NCI-H187 treated with DMSO at 0.1 percent for 48 hours (cell line): ENCODE measurements at places on chromosomes 3 and 15.

DNA sequence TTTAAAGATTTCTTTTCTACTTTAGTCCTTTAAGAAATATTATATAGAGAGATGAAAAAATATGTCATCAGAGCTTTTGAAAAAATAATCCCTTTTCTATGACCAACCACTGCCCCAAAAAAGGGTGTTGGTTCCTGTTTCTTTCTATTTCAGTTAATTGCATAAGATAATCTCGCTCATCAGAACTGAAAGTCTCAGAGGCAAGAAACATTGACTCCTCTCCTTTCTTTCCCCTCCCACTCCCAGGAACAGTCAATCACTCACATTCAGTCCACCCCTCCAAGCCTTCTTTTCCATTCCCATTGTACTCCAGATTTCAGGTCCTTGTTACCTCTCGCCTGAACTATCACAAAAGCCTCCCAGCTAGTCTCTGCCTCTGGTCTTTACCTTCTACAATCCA lies 153.7 kb upstream of the ABI3BP start:
- no peak for DNase-seq

GRCh38 chr15:88089024-88089620 lies 167.4 kb downstream of the NTRK3 start:
- no peak for DNase-seq

DNA sequence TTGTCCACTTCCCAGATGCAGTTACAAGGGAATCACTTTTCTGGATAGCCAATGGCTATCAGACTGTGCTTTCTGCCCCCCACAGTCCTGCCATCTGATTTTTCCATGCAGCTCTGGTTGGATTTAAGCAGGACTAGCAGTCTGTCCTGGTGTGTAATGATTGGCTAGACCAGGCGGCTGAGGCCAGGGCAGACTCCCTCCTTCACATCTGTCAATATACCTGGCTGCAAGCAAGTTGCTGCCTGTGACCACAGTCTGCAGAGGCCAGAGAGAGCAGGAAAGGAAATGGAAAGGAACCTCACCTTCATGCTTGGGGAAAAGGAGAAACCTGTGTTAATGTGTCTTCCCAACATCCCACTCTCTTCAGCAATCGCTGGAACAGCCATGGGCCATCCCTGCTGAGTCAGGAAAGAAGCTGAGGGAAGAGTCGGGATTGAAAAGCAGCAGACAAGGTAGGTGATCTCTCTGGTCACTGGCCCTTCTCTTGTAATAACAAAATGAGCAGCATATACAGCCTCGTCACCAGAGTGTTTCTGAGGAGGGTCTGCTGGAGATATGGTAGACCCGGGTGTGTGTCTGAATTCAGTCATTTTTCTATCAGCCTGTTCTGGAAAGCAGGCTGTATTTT lies 126.7 kb upstream of the PHLDB2 start:
- DNase-seq = no peak

DNA sequence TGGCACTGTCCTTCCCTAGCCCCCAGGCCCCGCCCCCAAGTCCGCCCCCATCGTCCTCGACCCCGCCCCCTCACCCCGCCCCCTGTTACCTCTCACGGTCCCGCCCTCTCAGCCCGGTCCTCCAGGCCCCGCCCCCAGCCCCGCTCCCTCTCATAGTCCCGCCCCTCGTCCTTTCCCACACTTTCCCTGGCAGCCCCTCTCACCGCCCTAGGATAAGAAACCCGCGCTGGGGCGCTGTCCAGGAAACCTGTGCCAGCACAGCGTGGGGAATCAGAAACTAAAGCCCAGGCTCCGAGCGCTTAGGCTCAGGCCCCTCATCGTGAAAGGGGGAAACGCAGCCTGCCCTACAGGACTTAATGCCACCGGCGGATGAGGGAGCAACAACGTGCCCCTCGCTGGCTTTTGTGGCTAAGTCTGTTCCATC lies 20.9 kb downstream of the TRPM1 start:
- no peak for DNase-seq

- no peak for DNase-seq
Measured at GRCh38 chr15:80514071-80514780, 110.0 kb downstream of the ARNT2 start.

GRCh38 chr3:69116897-69117296 lies 5.5 kb downstream of the LMOD3 start:
- DNase-seq = no peak

DNA sequence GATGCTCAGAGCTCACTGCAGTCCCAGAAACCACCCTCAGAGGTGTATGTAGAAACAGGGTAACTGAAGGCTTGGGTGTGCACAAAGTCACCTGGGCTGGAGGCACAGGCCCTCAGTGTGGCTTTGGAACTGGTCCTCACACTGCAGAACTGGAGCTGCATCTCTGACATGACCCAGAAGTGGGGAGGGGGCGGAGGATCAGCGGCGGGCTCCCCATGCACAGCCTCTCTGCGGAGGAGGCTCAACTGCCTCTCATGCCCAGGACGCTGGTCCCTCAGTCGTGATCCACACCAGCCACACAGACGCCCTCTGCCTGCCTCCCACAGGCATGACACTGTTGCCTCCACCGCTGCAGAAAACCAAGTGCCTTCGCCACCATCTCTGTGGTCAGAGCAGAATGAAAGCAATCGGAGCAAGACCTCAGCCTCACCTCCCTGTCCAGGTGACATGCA lies 73.7 kb downstream of the TM2D3 start:
- no peak for DNase-seq

- DNase-seq = no peak
Measured at GRCh38 chr3:186519021-186519658, 25.0 kb downstream of the CRYGS start.

GRCh38 chr15:73318463-73319351 lies 50.1 kb downstream of the HCN4 start:
- no peak for DNase-seq

GRCh38 chr15:89506026-89506686 lies 9.8 kb upstream of the RHCG start:
- no peak for DNase-seq

DNA sequence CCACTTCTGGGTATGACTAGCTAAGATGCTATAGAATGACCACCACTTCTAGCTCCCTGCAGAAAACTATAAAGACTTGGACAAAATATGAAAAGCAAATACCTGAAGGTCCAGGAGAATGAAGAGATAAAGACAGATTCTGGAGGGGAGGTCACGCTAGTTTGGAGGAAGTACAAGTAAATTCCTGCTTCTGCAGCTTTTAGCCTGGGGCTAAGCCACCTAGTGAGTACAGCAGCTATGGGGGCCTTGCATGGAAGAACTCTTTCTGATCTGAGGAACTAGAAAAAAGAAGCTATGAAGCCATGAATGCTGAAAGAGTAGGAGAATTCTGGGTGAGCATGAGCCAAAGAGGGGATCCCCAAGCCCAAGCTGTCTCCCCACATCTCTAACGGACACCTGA lies 29.8 kb downstream of the NRG4 start:
- DNase-seq = no peak

- no peak for DNase-seq
Measured at GRCh38 chr15:87816811-87817210, 439.7 kb downstream of the NTRK3 start.

DNA sequence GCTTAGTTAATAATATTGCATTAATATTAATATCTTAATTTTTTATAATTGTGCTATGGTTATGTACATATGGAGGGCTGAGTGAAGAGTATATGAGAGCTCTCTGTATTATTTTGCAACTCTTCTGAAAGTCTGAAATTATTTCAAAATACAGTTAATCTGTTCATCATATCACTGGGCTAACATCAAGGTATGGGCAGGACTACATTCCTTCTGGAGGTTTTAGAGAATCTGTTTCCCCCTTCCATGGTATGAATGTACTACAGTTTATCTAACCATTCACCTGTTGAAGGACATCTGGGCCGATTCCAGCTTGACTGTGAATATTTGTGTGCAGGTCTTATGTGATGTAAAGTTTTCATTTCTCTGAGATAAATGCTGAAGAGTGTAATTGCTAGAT lies 5.1 kb downstream of the IL20RB start:
- no peak for DNase-seq

DNA sequence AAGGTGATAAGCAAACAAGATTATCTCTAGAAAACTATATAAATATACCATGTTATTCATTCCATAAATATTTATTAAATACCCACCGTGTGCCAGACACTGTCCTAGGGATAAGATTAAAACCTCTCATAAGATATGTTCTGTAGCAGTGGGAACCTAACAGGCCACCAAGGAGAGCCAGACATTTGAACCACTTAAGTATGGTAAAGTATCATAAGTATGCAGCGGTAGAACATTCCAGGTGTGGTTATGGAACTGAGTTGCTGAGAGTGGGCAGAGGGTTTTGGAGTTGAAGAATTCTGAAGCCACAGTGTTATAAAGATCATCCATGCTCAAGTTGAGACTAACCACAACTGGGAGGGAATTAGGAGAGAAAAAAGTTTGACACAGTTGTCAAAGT lies 14.7 kb downstream of the FILIP1L start:
- no peak for DNase-seq

DNA sequence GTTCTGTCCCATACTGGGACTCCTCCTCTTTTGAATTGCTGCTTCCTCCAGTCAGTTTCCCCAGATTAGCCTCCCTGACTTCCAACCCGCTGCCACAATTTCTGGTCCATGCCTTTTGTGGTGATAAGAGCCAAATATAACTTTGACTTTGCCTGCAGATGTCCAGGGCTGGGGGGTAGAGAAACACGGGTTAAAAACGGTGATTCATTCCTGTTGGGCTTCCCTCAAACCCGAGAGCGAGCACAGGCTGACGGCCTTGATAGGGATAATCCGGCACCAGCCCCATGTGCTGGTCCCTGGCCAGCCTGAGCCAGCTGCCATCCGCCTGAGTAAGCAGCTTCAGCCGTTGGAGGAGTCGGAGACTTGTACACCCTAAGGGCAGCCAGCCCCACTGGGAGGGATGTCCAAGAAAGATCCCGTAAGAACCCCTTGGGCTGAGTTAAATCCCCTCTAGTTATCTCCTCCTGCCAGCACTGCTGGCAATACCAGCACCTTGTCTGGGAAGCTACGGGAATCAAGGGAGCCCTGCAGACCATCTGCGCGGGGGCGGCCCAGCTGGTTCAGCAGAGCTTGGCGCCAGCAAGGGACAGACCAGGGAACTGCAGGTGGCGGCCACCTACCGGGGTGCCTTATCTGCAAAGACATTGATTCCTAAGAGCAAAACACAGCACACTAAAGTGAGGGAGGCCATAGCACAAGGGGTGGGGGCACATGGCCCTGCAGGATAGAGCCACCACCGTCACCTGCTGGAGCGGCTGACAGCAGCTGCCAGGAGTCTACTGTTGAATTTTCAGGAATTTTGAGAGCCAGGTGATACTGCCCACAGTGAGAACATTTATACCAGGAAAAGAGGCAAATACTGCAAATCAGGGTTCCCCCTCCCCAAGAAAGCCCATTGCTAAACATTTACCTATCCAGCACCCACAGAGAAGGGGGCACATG lies 18.1 kb downstream of the CSPG4 start:
- no peak for DNase-seq

DNA sequence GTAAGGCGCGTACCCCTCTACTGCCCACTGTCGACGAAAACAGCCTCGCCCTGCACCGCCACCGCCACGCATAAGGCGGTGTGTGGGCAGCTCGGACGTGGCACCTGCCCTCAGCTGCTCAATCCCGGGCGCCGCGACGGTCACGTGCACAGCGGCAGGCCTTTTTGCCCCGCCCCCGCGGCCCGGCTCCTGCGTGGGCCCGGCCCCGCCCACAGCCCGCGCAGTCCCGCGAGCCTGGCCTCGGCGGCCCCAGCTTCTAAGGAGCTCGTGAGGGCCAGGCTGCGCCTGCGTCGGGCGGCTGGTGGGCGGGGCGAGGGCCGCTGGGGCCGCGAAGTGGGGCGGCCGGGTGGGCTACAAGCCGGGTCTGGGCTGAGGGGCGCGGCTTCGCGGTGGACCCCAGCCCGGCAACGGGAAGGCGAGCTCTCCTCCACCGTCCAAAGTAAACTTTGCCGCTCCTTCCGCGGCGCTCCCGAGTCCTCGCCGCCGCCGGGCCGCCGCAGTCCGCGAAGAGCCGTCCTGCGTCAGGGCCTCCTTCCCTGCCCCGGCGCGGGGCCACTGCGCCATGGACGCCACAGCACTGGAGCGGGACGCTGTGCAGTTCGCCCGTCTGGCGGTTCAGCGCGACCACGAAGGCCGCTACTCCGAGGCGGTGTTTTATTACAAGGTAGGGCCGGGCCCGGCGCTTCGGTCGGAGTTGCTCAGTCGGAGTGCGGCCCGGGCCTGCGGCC lies at the start of gene CAPN7:
Gene CAPN7, plus strand, starts transcription at position 313 of the 728 bp plus-strand sequence. Its CDS starts 250 bp downstream, at position 563.
- DNase-seq = no peak

GRCh38 chr3:64444490-64445108 lies 219.3 kb upstream of the PRICKLE2 start:
- no peak for DNase-seq

DNA sequence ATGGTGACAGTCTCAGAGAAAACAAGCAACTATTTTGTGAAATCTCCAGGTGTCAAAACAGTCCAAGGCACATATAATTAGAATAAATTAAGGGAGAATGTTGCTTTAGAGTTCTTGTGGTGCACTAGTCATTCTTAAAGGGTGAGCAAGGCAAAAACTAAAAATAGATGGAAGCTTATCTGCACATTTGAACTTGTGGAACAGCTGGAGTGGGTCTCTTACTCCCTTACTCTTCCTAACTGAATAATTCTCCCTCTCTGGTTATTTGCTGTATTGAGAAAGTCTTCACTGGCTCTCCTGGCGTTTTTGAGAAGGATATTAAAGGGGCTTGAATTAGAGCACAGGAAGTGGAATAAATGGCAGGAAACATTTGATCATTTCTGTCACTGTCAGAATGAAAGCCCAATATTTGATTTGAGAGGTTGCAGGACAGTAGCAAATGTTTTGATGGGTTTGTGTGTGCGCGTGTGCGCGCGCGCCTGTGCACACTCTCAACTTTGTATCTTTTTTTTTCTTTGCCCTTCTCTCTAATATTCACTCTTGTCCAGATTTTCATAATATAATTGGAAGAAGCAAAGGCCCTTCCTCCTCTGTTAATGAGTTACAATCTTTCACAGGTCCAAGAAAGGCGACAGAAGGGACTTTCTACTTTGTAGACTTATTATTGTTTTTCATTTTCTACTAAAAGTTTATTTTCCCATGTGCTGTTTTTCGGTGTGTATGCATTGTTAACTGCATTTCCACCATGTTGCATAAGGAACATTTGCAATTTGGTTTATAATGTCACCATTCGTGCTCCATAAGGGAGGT lies 40.9 kb downstream of the AKAP13 start:
- DNase-seq = no peak
